ENCODE measurements at places on chromosomes 12 and 14.

- DNase-seq, result no peak
Observed at GRCh38 chr12:49693931-49694444, 13.2 kb downstream of the FMNL3 start.

GRCh38 chr12:84696281-84696680 is 216.3 kb downstream of the SLC6A15 start:
- DNase-seq, result no peak

GRCh38 chr12:89756585-89757398 is 48.2 kb upstream of the ATP2B1 start:
- no peak for DNase-seq

GRCh38 chr12:71312768-71313403 is 126.7 kb upstream of the LGR5 start:
- no peak for DNase-seq

DNA sequence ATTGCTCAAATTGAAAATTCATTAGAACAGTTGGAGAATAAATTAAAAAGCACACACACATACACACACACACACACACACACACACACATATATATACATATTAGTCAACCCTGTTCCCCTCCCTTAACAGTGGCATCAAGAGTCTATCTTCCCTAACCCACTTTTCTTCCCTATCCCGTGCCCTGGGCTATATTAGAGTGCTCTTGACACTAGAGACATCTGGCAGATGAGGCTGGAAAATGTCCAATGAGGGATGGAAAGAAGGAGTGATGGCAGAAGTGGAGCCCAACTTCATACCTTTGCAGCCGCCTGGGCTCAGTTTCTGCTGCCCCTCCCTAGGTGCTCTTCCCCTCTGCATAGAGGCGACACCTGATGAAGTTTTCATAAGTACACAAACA is 172.4 kb upstream of the NUDT4 start:
- DNase-seq, result no peak

GRCh38 chr12:121358073-121358472 is 5.9 kb upstream of the ANAPC5 start:
- DNase-seq, result no peak

DNA sequence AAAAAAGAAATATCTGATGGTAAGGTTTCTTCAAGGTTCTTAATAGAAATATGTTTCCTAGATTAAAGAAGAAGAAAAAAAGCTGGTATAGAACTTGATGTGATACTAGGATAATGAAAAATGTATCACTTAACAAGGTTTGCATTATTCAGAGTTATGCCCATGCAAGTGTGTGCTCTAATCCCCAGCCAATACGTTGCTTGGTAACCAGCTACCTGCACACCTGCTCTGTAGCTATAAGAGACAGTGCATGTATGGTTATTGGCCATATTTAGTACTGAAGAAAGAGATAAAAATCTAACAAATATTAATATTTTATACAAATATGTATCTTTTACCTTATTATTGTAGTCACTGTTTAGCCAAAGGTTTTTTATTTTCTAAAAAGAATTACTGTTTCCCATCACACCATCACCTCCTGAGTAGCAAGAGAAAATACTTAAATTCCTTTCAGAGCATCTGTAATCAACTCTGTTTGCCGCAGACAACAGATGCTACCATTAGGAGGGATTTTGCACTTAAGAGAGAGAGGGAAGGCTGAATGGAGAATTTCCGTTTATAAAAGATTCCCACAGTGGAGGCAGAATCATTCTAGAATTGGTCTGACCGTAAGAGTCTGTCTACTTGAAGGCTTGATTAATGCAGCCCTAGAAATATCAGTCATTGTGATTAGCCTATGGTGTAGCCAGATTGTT is 115.6 kb downstream of the NEDD1 start:
- no peak for DNase-seq
